CD4-positive, alpha-beta T cell treated with Interleukin-12 subunit alpha and Interleukin-12 subunit beta, for 1 hour (primary cell): ENCODE measurements at places on chromosomes 5 and 9.

DNA sequence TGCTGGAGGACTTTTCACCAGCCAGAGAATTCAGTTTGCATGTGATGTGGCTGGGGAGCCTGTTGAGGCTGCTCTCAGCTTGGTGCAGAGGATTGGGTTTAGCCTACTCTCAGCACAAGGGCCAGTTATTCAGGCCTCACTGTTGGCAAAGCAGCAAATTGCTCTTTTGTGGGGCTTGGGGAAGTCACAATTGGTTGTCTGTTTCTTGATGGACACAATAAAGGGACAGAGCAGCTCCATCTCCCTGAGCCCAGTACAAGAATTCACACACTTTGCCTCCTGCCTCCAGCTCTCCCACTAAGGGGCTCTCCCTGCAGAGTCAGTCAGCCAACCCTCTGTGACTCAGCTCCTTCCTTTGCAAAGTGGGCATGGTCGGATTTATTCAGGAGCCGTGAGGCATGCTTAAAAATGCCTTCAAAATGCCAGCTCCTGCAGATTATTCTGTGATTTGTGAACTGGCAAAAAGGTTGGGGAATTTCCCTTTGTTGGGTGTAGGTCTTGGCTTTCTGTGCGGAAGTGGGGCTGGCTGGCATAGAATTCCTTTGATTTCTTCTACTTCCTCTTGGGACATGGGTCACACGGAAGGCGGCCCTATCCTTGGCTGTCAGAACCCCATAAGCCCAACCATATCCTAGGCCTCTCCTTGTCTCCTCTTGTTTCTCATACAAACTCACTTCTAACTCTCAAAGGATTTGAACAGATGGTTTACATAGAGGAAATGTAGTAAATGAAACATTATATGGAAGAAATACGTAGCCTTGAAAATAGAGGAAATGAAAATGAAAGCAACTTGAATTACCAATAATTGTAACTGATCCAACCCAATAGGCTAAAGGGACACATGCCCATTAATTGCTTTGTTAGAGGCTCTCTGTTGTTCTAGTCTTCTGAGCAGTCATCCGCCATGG lies 118.7 kb upstream of the CD180 start:
- DNase-seq = no peak

DNA sequence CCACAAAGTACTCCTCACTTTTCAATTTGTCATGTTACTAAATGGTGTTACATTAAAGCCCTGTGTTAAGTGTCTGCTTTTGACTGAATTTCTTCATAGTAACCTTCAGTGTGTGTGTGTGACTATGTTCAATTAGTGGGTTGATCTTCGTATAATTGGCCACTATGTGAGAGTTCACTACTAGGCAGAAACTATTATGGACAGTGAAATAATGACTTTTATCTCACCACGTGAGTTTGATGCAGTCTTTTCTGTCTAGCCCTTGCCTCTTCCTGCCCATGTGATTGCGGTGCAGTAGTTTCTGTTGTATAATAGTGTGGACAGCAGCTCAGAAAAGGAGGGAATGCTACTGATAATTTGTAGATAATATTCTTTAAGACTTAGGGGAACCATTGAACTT lies 1.8 kb upstream of the MAML1 start:
- DNase-seq = no peak

DNA sequence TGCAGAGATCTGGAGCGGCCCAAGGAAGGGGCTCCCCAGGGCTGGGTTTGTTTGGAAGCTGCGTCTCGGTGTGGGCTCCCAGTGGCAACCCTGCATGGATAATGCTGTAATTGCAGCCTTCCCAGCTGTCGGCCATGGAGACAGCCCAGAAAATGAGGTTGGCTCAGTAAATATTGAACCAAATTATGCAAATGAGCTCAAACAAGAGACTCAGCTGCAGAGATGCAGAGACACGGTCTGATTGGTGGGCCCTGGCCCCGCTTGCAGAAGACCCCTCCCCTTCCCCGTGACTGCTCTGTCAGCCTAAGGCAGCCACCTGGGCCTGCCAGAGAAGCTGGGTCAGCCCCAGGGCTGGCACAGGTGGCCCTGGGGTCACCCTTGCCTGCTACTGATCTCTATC lies 75.9 kb downstream of the RAD23B start:
- DNase-seq = no peak

DNA sequence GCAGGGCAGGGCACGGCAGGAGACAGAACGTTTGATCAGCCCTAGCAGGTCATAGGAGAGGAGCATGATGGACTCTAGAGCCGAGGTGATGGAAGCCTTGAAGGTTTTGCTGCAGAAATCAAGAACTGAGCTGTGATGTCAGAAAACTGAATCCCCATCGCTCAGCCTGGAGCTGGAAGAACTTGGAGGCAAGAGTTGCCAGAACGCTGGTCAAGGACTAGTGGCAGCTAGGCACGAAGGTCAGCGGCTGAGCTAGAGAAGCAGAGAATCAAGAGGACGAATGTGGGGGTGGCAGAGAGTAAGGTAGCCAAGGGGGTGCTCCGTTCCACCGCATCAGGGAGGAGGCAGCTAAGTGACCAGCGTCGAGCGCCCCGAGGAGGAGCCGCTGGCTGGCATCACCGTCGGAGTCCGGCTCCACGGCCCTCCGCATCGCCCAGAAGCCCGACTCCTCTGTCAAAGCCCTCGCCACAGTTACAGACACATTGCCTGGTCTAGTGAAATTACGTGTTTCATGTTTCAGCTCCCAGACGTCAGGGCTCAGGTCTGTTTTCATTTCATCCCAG lies 1.2 kb upstream of the GALNT10 start:
- DNase-seq = no peak

- DNase-seq = no peak
These were observed 44.1 kb upstream of the ANKRD33B start for GRCh38 chr5:10519729-10520128.

DNA sequence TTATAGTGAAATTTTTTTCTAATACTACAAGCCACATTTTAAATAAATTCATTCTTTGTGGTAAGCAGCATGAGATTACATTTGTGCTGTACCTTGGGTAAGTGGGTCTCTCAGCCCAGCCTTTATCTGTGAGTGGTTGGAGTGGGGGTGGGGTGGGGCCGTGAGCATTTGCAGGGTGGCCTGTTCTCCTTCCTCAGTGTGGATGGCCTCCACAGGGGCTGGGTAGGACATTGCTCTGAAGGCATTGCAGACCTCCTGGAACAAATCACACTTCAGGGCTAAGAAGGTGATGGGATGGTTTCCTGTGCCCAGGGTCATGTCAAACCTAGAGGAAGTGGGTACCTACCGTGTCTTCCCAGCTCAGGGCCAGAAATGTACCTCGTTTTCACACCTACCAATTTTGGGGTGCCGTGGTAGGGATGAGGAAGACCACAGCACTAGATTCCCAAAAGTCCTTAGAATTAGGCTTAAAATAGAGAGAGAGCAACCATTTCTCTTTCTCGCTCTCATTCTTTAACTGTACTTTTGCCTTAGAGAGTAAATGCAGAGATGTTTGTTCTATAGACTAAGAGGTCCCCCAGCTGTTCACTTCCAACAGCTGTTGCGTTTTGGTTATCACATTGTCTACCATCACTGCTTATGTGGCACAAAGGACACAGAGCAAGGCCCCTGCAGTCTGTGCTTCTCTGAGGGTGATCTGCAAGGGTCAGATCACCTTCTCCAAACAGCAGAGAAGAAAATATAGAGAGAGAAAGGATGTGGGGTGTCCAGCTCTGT lies 83.4 kb upstream of the CTSL start:
- no peak for DNase-seq
